ENCODE measurements at places on chromosomes 13 and 19. TPM values are rescaled to one million over a fixed set of nuclear protein-coding genes. Genes with fewer than 3 reads are reported as not detected.

GRCh38 chr19:16435238-16435917, 36.4 kb downstream of the EPS15L1 start:
- peak; percentile 80 for DNase-seq

LRRC4B gene
- total RNA-seq = 2.0 TPM

DNA sequence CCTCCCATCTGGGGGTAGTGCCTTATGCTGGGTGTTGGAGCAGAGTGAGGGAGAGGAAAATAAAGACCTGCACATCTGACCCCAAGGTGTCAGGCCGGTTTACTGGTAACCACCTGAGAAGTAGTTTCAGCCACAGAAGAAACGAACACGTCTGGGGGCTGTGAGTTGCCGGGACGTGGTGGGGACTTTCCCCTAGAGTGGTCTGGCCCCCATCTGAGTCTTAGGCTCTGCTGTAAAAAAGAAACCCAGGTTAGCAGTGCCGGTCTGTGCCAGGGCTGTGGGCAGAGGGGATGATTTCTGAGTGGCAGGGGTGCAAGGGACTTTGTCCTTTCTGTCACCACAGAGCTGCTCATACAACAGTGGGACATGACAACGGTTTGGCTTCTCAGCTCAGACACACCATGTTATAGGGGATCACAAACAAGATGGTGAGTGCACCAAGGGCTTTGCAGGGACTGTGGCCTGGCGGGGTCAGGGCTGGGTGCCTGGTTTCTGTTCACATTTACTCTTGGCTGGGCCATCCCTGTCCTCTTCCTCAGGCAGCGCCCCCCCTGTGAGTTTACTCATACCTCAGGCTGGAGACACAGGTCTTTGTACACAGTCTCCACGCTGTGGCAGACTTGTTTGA, 9.0 kb downstream of the GCDH start:
- DNase-seq = no peak

PTPRS gene
- 138 TPM for total RNA-seq

- DNase-seq = no peak
Measured at GRCh38 chr13:102945886-102946285, 100.1 kb downstream of the ERCC5 start.

GRCh38 chr13:46160471-46161066, 21.4 kb downstream of the LCP1 start:
- DNase-seq = no peak

DNA sequence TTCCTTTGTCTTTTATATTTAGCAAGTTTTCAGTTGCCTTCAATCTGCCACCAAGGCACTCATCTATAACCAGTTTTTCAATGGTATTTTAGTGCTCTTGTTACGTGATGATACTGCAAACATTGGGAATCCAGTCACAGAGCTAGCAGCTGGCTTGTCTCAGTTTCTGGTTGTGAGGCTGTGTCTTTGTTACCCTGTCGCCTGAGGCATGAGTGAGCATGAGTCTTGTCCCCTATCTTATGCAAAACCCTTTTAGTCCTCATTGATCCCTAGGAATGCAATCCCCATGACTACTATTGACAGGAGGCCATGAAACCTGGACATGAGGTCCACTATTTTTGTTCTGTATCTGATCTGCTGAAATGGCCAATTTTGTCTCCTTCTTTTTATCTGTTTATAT, 391.0 kb downstream of the LMO7 start:
- no peak for DNase-seq

- no peak for DNase-seq
Measured at GRCh38 chr19:38880076-38880881, 2.2 kb upstream of the RINL start.

- DNase-seq = no peak
Measured at GRCh38 chr19:6215701-6216235, 64.0 kb downstream of the MLLT1 start.

GRCh38 chr19:3033595-3034405, 4.7 kb upstream of the TLE2 start:
- DNase-seq = no peak

GRCh38 chr13:45180713-45181601, 19.9 kb downstream of the KCTD4 start:
- DNase-seq = no peak

DNA sequence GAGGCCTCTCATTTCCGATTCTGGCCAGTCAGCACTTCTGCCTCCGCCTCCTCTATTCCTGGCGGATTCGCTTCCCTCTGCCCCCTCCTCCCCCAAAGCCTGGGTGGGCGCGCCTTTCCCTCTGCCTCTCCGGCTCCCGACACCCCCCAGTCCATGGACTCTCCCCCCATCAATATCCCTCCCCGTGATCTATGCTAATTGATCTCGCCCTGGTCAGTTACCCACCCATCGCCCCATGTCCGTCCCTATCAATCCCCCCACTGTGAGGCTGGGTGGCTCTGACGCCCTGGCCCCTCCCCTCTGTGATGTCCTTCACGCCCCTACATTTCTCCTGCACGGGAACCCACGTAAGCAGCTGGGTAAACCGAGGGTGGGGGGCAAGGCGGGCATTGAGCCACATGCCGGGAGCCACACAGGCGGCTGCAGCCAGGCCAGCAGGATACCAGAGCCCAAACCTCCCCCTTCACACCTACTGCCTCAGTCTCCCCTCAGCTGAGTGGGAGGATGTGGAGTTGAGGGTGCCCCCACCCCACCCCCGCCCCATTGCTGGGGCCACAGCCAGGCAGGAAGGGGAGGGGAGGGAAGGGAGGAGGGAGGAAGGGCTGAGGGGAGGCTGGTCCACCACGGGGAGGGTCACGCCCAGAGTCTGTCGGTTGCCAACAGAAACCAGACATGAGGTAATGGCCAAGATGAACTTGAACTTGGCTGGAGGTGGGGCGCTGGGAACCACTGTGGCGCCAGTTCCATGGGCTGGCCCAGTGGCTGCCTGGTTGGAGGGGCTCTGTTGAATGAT, 21.0 kb downstream of the SMIM24 start:
- DNase-seq = peak; percentile 94

PRDX2 gene
- total RNA-seq = 702 TPM

DNA sequence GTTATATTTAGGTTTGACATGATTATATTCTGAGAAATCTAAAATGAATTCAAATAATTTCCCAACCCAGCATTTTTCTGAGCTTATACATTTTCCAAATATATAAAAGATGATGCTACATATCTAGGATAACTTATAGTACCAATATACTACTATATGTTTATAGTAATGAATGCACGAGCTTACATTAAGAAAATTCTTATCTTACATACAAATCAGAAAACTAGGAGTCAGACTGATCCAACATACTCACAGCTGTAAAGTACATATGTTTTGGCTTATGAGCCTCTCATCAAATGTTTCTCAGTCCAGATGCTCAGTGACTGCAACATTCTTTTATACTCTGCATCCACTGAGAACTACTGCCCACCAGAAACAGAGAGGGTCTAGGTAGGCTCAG, 491.3 kb upstream of the KLF12 start:
- DNase-seq = no peak

KLF1 gene
- total RNA-seq = not detected

- DNase-seq = no peak
Measured at GRCh38 chr13:33307843-33308242, 22.3 kb upstream of the STARD13 start.

GRCh38 chr13:97537110-97537509, 103.1 kb downstream of the RAP2A start:
- no peak for DNase-seq

- DNase-seq = no peak
Measured at GRCh38 chr13:22836475-22836874, 344.3 kb upstream of the SGCG start.

DNA sequence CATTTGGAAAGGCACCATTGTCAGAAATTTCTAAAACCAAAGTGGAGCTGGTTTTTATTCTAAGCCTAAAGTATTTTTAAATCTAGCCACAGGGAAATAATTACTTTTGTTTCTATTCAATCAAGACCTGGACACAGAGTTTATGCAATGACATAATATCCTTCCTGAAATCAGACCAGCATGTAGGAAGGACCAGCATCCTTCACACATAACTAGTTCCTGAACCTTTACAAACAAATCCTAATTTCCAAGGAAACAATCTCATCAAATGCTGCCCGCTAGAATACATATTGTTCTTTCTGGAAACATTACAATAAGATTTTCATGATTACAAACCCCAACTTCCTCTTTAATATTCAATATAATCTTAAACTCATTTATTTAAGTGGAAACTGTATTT, 1.5 kb downstream of the STARD13 start:
- no peak for DNase-seq

GRCh38 chr13:70580825-70581224, 472.6 kb upstream of the KLHL1 start:
- no peak for DNase-seq

DNA sequence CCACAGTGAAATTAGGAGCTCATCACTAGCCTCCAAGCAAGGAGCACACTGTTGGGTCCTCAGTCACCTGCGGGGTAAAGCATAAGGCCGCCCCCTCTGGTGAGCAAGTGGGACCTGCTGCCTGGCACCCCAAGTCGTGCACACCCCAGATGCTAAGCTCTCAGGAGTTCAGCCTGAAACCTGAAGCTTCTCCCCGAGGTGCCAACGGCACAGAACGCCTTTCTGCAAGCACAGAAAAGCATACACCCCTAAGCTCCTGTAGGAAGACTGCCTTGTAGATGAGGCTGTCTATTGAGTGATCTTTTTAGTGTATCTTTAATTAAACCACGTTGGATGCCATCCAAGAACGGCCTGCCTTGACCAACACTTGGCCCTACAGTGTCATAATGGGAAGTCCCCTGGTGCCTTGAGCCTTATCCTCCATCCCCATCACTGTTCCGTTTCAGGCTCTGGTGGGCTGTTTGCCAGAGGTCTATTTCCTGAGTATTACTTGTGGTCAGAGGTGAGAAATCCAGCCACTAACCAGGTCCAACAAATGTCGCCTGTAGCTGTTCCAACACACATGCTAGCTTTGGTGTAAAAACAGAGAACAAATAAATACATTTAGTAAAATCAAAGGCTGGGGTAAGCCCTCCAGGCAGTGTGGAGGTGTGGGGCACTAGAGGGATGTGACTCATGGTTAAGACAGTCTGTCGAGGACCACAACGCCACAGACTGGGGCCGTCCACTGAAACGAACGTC, 44.8 kb downstream of the C13orf42 start:
- DNase-seq = no peak

DNA sequence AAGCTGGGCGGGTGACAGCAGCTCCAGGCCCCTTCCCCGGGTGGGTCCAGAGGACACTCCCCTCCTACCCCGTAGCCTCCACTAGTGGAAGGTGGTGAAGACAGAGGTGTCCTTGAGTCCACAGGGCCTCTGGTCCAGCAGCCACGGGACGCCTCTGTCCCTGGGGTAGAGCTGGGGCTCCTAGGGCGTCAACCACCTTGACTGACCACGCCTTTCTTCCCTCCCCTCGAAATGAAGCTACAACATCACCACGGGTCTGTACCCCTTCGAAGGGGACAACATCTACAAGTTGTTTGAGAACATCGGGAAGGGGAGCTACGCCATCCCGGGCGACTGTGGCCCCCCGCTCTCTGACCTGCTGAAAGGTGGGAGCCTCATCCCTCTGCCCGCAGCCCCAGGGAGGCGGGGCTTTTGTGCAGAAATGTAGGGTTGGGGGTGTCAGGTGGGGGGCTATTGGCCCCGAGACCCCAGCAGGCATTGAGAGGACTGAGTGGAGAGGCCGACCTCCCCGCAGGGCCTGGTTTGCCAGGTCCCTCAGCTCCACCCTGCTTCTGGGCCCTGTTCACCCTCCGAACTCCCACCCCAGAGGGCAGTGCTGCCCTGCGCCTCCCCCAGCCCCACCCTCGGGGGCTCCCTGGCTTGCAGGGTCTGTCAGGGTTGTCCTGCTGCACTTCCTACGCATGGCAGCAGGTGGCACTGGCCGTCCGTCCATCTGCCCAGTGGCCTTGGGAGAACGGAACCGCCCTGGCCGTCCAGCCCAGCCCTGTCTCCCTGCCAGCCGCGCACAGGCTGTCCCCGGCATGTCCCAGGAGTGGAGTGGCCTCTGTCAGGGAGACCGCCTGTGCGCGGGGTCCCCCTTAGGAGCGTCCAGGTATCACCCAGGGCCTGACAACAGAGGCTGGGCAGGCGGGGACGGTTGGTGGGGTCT, 15.7 kb downstream of the STK11 start:
- DNase-seq = peak; percentile 77

GRCh38 chr19:38284422-38284821, 19.6 kb upstream of the C19orf33 start:
- DNase-seq = no peak

- DNase-seq = no peak
Measured at GRCh38 chr19:16524991-16525734, 17.1 kb downstream of the CHERP start.

GSX1 gene
- not detected for total RNA-seq

CRX gene
- total RNA-seq = not detected

DNA sequence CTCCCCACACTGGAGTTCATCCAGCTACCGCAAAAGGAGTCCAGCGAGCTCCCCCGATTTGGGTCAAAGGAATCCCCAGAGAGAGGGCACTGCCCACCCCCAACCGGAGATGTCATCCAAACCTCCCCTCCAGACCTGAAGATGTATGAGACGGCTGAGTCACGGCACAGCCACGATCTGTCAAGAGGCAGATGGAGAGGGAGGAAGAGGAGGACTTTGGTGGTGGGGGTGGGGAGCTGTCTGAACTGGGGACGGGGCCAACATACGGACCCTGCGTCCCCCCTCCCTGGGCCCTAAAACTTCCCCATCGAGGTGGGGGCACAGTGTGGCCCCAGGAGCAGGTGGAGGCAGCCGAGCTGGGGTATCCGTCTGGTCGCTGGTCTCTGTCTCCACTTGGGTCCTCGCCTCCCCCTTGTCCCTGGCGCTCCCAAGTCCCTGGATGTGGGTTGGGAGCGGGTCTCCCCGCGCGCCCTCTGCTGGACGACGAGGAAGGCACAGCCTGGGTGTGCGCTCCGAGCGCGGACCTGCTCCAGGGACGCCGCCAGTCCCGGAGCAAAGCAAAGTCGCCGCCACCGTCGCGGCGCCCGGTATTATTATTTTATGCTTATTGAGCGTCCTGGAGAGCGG, 3.8 kb downstream of the PDE4A start:
- DNase-seq = peak; percentile 76

DNA sequence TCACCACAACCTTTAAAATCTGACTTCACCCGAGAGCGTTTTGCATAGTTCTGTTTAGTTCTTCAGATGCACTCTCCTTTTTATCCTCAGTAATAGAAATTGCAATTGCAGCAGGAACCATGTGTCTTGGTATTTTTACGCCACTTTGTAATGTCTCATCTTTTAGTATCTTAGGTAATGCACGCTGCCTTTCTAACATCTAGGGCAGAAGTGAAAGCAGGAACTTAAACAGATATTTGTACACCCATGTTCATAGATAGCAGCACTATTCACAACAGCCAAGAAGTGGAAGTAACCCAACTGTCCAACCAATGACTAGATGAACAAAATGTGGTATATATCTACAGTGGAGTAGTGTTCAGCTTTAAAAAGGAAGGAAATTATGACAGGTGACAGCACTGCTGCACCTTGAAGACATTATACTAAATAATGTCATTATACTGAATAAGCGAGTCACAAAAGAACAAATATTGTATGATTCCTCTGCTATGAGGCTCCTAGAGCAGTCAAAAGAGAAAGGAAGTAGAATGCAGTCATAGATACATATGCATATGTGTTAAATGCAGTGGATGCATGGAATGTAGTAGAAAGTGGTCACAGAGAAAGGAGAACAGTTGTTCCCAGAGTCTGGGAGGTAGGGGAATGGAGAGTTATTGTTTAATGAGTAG, 105.9 kb upstream of the GJB6 start:
- no peak for DNase-seq

All from right atrium auricular region (tissue), 2 donors.